ENCODE measurements at places on chromosomes 7 and 10.

GRCh38 chr10:76911184-76911583 lies 726.4 kb downstream of the KCNMA1 start:
- DNase-seq: no peak

DNA sequence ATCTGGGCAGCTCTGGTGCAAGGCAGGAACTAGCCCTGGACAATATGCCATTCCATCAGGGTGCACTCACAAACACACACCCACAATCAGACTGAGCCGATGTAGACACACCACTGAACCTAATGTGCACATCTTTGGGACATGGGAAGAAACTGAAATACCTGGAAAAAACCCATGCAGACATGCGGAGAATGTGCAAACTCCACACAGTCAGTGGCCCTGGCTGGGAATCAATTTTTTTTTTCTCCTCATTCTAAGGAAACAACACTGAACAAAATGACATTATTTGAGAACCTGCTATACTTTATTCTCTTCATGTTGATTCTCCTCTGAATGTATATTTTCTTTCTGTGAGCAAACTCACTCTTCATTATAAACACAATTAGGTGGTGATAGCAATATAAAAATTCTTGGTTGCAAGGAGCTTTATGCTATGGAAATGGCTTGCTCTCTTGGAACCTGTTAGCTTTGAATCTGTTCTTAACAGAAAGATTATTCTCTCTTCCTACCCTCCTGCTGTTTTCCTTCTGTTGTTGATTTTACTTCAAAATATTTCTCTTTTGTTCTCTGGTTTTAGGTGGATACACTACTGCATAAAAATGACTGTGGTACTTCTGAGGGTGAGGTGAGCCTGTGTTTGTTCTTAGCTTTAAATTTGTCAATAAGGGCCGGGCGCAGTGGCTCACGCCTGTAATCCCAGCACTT lies 33.0 kb upstream of the MICU1 start:
- DNase-seq: no peak

GRCh38 chr10:46092524-46093081 lies 46.5 kb upstream of the MSMB start:
- DNase-seq: no peak

DNA sequence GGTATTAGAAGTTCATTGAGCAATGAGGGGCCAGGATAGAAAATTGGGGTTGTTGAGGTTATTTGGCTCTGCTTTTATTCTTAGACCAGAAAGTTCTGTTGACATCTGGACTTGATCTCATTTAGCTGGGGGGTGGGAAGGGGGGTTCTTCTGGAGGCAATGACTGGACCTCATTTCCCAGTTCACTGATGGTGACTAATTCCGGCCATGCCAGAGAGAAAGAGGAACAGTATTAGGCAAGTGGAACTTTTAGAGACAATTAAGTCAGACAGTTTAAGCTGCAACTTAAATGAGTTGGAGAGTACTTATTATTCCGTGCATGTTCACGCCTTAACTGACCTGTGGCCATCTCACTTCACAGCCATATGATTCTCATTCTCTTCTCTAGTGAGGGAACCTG lies 512.5 kb downstream of the REEP3 start:
- DNase-seq: no peak

GRCh38 chr10:93482145-93482834 lies at the start of gene MYOF:
Gene MYOF (minus strand): TSS chr10:93482334. CDS start chr10:93482194, 140 bp downstream.
- DNase-seq: peak; percentile 23

DNA sequence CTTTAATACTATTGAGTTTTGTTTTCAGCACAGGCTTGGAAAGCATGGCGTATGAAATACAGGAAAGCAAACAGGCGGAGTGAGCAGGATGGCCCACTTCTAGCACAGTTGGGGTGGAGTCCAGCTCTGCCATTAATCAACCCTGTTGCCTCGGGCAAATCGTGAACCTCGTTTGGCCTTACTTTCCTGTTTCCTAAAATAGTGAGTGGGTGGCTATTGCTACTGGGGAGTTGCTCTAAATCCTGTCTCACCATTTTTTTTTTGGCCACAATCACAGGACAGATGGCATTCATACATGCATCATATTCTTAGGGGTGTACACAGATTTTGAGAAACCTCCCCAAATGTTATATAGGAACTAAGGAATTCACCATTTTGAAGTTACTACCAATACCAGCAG lies 157.8 kb downstream of the ANLN start:
- no peak for DNase-seq

DNA sequence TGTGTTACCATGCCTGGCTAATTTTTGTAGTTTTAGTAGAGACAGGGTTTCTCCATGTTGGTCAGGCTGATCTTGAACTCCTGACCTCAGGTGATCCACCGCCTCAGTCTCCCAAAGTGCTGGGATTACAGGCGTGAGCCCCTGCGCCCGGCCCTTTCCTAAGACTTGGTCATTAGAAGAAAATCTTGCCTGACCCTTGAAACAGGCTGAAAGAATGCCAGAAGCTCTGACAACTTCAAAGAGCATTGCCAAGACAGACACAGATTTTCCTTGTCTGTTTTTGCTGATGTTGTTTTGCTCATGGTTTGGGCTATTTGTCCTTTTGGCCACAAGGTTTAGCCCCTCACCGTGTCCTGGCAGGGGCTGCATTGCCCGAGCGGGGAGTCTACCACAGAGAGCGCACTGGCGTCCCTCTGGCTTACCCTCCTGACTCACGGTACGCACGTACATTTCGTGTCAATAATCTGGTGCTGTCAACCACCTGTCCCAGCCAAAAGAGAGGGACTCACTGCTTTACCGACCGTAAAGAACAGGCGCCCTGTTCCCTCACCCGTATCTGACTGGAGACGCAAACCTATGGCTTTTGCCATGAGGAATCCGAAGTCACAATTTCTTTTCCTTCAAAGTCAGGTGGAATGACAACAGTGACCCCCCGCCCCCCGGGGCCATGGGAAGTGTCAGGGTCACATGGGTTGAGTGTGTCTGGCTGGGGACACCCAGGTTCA lies 10.1 kb upstream of the INPP5A start:
- DNase-seq: no peak

DNA sequence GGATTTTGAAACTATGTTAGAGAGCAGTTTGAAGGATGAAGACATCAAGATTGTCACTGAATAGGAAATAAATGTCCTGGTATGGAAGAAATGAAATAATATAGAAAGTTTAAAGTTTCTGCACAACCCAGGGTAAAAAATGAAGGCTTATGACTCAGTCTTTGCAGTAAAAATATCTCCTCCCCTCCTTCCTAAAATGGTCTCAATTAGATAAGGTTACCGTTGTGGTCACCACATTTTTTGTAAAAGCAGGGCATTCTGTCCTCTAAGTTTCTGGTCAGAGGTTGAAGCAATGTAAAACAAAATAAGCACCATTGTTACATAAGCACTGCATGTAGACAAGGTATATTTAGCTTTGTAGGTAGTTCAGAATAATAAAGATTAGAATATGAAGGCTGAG lies 403.5 kb downstream of the SUGCT start:
- no peak for DNase-seq

GRCh38 chr7:33982425-33982786 lies 77.1 kb downstream of the BMPER start:
- DNase-seq: no peak

- DNase-seq: no peak
Observed at GRCh38 chr10:70753026-70753663, 32.0 kb downstream of the TBATA start.

- no peak for DNase-seq
Observed at GRCh38 chr10:58318346-58318745, 16.5 kb upstream of the UBE2D1 start.

GRCh38 chr7:20170633-20171032 lies 46.6 kb downstream of the MACC1 start:
- no peak for DNase-seq

DNA sequence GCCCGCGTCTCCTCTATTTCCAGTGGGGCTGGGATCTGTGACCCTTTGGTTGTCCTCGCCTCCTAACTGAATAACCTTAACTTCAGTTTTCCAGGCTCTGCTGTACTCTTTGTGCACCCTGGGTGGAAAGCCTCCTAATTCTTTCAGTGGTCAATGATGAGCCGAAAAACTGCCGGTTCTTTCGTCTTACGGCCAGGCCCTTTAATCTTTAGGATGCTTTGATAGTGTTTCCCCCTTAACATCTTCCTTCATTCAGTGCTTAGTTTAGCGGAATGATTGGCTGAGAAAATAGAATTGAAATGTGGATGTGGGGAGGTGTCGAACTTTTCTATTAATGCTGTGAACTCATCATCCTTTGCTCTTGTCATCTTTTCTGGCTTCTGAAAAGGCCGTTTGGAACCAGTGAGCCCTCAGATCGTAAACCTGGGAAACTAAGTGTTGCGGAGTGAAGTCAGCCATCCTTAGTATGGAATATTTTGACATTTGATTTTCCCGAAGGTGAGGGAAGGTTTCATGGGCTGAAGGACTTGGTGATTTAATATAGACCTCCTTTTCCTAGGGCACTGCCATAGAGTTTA lies 847 bp downstream of the GARS1 start:
- no peak for DNase-seq

- DNase-seq: no peak
Observed at GRCh38 chr7:101564778-101565211, 64.3 kb downstream of the MYL10 start.

DNA sequence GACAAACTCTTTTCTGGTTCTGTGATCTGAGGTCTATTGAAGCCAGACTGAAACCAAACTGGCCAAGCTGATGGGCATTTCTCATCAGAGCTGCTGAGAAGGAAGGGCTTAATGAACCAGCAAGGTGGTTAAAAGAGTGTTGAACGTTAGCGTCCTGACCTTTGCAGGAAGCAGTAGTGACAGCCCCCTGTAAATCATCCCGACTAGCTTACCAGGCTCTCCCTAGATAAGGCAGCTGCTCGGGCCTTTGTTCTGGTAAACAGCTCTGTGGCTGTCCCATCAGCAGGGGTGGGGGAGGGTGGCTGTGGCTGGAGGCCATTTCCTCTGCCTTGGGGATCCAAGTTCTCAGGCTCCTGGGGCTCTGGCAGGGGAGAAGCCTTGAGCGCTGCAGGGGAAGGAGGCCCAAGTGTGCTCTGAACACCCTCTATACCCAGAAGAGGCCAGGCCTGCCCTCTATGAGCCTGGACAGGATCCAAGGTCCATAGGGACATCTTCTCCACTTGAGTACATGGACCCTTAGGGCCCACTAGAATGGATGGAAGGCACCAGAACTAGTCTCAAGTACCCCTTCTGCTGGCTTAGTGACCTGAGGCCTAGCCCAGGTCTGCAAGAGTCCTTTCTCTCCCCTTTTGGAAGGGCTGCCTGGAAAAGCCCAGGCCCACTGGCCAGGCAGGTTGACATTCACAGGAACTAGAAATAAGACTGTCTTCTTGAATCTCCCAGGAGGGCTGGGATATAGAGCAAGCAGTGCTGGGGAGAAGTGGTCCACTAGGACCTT lies 134.6 kb downstream of the ARHGAP22 start:
- DNase-seq: no peak

DNA sequence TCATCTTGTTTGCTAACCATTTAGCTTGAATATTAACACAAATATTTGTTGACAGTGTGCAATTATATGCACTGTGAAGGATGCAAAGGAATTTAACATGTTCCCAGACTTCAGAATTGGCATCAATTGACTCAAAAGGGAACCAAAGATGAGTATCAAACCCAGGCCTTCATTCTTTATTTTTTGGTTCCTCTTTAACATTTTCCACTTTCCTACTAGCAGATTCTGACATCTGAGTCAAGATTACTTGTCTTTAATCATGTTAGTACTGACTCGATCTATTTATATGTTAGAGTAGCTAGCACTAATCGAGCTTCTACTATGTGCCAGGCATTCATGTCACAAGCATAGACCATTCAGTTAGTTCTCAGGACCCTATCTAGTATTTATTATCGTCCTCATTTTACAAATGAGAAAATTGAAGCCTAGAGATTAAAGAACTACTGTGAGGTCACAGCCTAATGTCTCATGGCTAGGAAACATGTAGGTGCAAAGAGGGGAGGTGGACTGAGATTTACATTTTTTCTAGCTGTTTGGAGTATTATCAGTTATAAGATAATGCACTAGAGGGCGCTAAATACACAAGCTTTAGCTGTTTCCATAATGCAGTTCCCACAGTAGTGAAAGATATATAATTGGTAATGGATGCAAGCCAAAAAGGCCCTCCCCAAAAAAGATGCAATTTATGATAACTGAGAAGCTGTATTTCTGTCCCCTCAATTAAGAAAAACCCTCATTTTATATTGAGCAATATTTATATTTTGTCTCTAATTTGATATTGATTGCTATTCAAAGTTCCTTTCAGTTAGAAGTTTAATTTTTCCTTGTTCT lies 32.9 kb upstream of the KMT2E start:
- no peak for DNase-seq

DNA sequence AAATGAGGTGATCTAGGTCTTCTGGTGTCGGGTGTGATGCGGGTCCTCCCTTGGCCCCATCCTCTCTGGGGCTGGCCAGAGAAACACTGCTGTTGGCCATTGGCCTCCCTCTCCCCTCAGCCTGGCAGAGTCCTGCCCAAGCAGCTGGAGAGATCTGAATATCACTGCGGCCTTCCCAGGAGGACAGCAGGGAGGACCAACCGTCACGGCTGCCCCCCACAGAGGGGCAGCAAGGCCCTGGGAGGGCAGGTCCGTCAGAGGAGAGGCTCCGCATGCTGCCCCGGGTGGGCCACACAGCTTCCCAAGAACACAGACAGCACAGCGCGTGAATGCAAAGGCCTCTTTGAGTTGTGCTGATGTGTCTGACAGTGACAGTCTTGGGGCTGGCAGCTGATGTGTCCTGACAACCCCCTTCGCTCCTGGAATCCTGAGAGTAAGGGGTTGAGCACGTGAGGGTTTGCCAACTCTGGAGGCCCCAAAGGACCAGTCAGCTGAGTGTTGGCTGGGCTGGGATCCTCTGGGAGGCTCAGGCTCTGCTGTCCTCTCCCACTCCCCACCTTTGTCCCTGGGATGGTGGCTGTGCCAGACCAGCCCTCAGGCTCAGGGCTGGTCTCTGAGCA lies 132.5 kb upstream of the UNC5B start:
- DNase-seq: no peak

DNA sequence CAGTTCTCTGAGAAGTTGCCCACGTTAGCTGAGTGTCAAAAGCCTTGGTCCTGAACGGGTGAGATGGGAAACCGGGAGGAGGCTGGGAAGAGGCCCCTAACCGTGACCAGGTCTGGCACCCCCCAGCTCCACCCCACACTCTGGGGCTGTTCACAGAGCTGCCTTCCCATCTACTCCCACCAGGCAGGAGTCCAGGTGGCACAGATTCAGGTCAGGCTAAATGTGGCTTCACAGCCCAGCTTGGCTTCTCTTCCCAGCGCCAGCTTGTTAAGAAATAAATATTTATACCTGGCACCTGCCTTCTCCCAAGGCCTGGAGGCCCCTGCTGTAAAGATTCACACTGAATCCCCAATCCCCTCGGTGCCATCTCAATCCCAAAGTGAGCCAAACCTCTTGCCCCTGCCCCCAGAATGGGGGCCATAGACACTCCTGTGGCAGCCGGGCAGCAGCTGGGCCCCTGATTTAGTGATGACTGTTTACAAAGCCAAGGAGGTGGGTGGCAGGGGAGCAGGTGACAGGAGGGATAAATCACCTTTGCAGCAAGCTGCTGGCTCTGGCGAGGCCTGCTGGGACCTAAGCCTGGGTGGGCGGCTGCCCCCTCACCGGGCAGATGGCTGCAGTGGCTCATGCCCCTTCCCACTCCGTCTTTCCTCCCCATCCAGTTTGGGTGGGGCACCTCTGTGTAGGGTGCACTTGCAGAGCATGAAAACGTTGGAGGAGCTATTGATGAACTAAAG lies 72.5 kb downstream of the GOLGA7B start:
- no peak for DNase-seq

Data from activated T-cell treated with anti-CD3 and anti-CD28 coated beads for 48 hours (primary cell).